ENCODE measurements at places on chromosomes 1 and 21.

GRCh38 chr1:172414331-172414730 lies 6.2 kb upstream of the C1orf105 start:
- no peak for DNase-seq

- DNase-seq = no peak
Observed at GRCh38 chr1:109290137-109290536, 7.2 kb upstream of the PSRC1 start.

- DNase-seq = no peak
Observed at GRCh38 chr1:91585982-91586381, 85.3 kb downstream of the CDC7 start.

DNA sequence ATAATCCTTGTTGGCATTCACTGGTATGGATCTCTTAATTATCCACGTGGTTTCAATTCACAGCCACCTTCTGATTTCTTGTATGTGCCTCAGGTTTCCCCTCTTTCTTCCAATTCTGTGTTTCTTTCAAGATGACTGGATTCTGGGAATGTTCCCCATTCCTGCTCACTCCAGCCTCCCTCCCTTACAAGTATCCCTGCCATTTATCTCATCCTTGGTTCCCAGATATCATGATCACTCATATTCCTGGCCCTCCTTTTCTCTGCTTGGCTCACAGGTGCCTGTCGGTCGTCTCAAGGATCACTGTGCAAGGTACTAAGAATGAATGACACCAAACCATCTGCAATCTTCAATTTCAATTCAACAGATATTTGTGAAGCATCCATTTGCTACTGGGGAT lies 279.2 kb downstream of the ASTN1 start:
- DNase-seq = no peak

DNA sequence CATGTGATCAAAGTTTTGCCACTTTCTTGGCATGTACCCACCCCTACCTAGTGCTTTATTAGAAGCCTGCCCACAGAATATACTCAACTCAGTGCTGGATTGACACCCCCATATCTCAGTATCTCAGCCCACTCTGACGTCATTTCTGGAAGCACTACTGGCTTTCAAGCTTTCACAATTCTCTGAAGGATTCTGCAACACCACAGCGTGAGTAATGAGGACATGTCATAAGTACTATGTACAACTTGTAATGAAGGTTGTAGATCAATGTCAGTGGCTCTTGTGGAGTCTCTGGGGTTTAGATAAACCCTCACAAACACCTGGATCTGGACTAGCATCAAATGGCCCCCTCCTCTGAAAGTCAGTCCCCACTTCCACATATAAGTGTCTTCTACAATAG lies 57.2 kb downstream of the TNFSF4 start:
- no peak for DNase-seq
